ENCODE measurements at places on chromosomes 3 and 15.
A peak's percentile ranks its signal among the peaks of the same experiment; 100 is the strongest.

DNA sequence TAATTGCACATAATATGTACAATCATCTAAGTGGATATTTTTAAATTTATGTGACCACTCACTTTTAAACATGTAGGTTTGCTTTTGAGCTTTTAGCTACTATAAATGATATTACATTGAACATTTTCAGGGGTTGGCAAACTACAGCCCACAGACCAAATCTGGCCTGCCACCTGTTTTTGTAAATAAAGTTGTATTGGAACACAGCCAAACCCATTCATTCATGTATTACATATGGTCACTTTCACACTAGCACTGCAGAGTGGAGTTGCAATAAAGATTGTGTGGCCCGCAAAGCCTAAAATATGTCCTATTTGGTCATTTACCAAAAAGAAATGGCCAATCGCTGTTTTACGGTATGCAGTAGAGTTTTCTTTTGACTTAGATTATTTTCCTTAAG is 21.2 kb downstream of the CMTM7 start:
- no peak for DNase-seq

- DNase-seq = peak; percentile 10
Measured at GRCh38 chr3:17423786-17424536, 318.5 kb downstream of the TBC1D5 start.

GRCh38 chr15:100596792-100597191 is 5.2 kb downstream of the LINS1 start:
- DNase-seq = no peak

DNA sequence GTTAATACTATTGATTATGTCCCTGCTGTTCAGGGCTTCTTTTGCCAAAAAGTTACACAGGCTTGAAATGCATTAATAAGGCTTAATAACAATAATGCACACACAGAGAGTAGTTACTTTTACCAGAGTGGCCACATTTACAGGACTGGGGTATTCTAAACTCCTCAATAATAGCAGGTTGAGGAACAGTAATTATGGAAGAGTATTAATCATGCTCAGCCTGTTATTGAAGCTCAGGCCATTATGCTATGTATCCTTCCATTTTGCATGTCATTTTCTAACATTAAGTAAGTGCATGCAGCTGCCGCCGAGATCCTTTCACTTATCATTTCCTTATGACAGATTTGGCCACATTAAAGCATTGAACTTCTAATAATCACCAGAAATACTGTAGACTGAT is 5.7 kb downstream of the ARRDC4 start:
- no peak for DNase-seq

DNA sequence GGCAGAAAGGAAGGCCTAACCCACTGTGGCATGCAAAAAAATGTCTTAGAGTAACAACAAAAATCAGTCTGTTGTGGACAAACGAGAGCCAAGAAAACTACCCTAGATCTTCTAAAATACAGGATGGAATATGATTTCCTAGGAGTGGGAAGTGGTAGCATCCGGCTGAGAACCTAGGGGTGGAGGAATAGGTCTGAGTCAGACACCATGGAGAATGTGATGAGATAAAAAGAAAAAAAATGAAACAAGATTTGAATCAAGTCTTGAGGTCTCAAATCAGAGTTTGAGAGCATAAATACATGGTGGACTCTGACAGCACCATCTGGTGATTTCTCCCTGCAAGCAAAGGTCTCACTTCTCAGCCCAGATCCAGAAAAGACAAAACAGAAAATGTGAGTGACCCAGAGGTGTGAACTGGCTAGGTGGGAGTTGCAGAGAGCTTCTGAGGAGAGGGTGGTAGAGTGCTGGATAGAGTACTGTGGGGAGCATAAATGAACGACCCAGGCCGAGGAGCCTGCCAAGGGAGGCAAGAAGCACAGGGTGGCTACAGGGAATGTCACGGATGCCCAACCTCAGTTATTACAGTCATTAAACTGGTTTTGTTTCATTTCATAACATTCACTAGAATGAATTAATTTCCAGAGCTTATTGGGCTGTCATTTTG is 27.6 kb upstream of the VEPH1 start:
- peak; percentile 47 for DNase-seq

GRCh38 chr3:43742920-43743319 is 52.2 kb downstream of the ABHD5 start:
- DNase-seq = peak; percentile 32

DNA sequence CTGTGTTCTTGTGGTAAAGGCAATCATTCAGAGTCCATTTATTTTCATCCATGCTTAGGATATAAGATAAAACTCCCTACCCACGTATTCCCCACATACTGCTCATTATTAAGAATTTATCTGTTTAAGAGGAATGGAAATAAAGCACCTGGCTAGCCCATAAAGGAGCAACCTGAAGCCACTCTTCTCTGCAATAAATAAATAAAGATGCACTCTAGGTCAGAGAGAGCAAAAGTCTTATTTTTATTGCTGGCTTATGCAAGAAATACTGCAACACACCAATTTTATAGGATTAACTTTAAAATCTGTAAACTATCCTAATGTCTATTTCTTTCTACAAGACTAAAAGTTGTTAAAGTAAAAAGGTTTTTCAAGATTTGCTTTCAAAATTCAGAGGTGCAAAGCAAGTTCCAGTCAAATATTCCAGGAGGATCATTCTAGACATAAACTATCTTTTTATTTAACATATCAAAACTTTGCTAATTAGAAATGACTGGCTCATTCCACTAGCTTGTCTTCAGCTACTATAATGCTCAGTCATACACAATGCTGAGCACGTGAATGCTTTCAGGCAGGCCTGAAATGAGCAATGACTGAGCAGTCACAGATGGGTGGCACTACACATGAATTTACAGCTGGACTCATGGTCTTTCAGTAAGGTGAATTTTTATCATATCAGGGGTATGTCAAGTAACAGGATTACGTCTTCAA is 7.1 kb downstream of the TJP1 start:
- DNase-seq = peak; percentile 23

GRCh38 chr3:138845771-138846173 is 11.0 kb upstream of the PIK3CB start:
- DNase-seq = peak; percentile 38

DNA sequence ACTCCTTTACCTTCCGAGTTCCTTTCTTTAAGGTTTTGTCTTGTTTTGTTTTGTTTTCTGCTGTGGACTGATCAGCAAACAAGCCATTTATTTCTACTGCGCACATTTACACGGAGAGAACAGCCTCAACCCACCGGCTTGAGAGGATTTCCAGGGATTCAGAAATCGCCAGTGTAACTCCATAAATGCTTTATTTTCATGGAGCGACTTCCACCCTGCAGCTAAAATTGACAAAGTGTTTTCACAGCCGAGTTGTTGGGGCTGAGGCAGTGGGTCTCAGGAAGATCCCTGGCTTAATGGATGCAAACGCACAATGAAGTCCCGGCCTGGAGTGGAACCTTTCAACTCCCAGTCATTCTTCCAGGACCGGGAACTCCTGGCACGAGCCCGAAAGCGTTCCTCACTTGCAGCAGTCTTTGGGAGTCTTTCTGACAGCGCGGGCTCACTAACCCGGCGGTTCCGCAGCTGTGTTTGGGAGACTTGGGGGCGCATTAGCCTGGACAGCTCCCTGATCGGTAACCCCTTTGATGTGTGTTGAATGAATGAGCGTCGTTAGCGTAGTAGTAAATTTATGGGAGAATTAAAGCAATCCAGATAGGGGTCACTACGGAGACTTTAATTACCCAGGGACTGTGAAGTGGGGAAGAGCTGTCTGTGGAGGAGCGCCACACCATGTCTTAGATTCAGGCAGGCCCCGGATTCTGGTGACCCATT is 785 bp upstream of the MYRIP start:
- DNase-seq = peak; percentile 3

GRCh38 chr3:64053581-64053980 is 30.3 kb upstream of the PSMD6 start:
- no peak for DNase-seq

GRCh38 chr3:190182418-190183043 is 61.8 kb upstream of the P3H2 start:
- DNase-seq = peak; percentile 61

DNA sequence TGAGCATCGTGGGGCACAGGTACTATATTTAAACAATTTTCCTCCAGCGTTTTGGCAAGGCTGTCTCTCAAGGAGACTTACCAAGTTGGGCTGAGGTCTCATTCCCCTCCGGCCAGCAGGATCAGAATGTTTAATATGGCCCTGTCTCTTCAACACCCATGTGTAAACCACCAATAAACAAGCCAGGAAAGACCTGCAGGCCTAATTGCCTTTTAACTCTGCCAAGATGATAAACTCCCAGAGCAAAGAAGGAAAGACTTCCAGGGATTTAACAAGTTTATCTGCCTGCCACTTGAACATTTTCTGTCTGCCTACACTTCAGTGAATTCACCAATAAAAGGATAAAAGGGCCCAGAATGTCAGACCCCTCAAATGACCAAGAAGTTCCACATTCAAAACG is 130.3 kb upstream of the WNT5A start:
- no peak for DNase-seq

GRCh38 chr3:46708401-46709156 is 7.4 kb downstream of the TMIE start:
- no peak for DNase-seq

- peak; percentile 49 for DNase-seq
Measured at GRCh38 chr3:50194128-50194902, 2.9 kb downstream of the GNAT1 start.

DNA sequence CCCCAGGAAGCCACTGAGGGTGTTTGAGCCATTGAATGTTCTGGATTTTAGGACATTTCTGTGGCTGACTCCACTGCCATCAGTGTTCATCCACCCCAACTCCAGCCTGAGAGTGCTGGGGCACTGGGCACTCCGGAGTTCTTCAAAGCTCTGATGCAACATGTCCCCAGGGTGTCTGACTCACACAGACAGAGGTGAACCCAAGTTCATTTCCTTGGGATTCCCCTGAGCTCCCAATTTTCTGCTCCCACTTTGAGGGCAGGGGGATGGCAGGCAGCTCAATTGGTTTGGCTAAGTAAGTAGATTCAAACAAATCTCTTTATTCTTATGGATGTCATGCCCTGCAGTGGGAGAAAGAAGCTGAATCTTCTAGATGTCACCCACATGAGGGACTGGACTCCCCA is 2.2 kb downstream of the STRA6 start:
- DNase-seq = peak; percentile 81

GRCh38 chr3:16704941-16705340 is 99.7 kb upstream of the DAZL start:
- no peak for DNase-seq

DNA sequence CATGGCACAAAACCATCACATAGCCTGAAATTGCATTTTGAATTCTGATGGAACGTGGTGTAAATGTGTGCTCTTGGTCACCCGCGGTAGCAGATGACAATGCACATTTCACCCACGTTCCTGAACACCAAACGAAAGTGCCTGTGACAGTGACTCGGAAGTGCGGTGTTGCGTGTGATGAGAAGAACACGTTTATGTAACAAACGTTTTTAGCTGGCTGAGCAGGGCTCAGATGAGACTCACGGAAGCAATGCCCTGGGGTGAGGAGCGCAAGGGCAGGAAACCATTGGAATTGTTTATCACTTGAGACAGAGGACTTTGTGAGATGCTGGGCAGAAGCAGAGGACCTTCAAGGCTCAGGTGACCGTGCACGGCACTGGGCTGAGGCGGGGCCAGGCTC is 449.2 kb upstream of the CFAP20DC start:
- DNase-seq = no peak

- DNase-seq = no peak
Measured at GRCh38 chr3:16484984-16485383, 28.5 kb downstream of the RFTN1 start.

DNA sequence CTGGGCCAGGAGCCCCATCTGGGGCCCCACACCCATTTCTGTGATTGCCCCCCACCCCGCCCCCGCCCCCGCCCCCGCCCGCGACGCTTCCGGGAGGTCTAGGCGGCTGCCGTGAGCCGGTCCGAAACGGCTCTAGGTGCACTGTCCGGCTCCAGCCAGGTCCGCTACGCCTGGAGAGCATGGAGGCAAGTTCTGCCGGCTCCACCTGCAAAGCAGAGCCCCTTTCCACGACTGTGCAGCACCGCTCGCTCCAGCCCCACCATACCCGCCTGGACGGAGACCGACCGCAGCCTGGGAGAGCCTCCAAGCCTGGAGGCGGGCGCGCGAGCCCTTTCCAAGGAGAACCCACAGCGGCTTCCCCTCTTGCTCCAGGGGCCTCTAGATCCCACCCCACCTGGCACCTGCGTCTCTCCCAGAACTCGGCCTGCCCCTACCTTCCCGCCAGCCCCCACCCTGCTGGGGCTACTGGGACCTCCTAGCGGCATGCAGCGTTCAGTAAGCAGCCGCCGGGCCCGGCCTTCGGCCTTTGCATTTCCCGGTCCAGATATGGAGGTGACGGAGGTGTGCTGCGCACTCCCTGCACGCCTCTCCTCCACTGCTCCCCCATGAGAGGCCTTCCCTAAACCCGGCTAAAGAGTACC is 66.2 kb downstream of the KLF13 start:
- DNase-seq = no peak

GRCh38 chr3:195834675-195835583 is 23.2 kb upstream of the MUC4 start:
- DNase-seq = no peak

GRCh38 chr3:126345641-126346460 is 11.4 kb downstream of the KLF15 start:
- DNase-seq = no peak

DNA sequence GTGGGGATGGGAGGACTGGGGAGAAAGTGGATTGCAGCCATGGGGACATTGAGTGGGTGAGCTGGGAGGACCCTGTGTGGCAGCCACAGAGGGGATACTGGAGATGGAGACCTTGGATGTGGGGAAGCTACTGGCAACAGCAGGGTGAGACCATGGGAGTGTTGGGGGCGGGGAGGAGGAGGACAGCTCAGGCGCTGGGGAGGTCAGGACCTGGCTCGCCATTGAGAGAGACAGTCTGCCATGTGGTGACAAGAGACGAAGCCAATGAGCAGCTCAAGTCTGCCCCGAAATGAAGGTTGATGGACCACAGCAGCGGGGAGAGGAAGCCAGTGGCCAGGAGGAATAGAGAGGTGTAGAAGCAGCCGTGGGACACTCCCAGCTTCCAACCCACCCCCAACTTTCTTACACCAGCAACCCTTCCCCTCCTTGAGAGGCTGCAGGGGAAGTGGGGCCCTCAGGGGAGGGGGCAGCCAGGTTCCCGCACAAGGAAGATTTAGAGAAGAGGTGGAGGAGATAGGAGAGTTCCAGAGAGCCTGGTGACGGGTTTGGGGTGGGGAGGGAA is 118.1 kb downstream of the ASB7 start:
- DNase-seq = no peak

GRCh38 chr3:122893282-122893681 is 98.4 kb downstream of the SLC49A4 start:
- DNase-seq = no peak

- no peak for DNase-seq
Measured at GRCh38 chr3:127151251-127151564, 41.7 kb upstream of the PRR23E start.

DNA sequence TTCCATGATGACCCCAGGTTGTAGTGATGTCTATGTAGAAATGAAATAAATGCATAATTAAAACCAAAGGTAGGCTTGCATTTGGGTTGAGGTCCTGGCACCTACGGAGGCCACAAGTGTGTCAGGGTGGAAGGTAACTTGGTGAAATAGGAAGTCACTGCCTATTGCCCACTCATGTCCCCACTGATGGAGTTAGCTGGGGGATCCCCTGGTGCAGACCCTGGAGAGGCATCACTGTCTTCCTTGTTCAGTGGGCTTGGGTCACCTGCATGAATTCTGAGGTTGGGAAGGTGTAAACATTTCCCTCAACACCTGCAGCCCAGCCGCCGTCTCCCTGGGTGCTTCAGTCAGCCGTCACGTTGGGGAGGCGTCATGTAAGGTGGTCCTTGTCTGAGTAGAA is 97.1 kb downstream of the APBA2 start:
- DNase-seq = no peak
